ENCODE measurements at places on chromosomes 4 and X.

- DNase-seq: no peak
Measured at GRCh38 chrX:138492371-138492770, 219.1 kb downstream of the FGF13 start.

DNA sequence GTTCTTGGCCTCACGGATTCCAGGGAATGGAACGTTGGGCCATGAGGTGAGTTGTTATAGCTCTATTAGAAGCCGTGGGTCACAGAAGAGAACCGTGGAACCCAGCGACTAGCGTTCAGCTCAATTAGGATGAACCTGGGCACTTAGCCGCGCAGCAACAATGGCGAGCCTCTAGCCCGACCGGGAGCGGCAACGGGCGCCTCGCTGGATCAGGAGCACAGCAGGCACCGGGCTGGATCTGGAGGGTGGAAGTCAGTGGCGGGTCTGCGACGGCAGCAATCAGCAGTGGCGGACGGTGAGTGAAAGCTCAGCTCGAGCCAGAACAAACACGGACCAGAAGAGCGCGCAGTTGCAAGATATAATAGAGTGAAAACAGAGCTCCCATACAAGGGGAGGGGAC is 34.2 kb downstream of the AGA start:
- no peak for DNase-seq

DNA sequence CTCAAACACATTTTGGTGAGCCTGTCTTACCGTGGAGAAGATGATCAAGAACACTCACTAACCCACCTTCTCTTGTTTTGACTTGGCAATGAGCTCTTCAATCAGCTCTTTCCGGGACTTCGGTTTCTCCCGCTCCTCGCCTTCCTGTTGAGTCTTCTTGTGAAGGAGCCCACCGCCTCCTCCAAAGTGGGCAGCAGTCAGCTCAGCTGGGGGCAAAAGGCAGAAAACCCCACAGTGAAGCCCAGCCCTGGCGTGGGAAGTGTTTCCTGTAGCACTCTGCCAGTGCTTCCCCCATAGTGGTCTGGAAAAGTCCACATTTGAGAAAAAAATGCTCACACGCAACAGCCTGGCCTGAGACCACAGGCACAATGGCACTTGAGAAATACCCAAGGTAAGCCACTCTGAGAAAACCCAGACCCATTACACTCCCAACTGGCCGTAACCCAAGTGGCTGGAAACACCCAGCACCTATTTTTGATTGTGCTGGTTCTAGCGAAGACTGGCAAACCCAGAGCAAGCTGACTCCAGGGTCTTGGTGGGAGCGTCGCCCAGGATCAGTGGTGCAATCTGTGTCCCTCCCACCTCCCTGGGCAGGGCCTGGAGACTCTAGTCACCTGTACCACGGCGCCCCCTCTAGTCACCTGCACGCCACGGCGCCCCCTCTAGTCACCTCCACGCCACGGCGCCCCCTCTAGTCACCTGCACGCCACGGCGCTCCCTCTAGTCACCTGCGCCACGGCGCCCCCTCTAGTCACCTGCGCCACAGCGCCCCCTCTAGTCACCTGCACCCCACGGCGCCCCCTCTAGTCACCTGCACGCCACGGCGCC is 8.6 kb downstream of the NOP14 start:
- DNase-seq: no peak

DNA sequence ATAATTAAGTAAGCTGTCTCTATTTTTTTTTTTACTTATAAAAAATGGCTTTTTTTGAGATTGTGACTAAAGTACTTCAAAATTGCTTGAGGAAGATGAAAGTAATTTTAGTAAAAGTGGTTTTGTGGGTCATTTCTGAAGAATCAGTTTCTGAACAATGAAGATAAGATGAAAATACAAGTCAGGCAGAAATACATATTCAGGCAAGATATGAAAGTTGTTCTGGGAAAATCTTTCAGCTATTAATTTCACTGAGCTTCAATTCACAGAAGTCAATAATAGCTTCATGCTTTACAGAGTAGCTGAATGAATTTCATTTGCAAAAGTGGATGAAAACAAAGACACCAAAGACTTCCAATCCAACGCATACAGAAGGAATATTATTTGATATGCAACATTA is 305.2 kb upstream of the ARSJ start:
- DNase-seq: no peak

GRCh38 chrX:3124031-3124430 is 82.8 kb downstream of the ARSF start:
- DNase-seq: no peak

DNA sequence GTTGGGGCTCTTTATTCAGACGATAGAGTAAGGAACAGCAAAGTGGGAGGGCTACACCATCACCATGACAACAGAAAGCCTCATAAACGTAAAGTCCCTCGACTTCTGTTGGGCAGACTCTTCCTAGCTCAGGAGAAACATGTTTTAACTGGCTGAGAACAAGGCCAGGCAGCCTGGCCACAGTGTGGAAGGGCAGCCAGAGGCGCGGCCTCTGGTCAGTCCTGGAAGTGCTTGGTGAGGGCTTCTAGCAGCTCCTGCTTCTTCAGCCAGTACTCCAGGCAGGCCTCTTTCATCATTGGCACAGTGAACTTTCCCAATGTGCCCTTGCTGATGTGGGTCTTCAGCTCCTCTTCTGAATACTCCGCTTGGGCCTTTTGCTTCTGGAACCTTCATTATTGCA is 690.9 kb downstream of the PCDH19 start:
- DNase-seq: no peak

- no peak for DNase-seq
Measured at GRCh38 chr4:36281384-36282106, at the start of gene DTHD1. Gene DTHD1, plus strand, starts transcription at chr4:36281616. Its CDS starts 143 bp downstream, at chr4:36281759.

- DNase-seq: no peak
Measured at GRCh38 chr4:6914448-6914847, 4.8 kb downstream of the TBC1D14 start.

DNA sequence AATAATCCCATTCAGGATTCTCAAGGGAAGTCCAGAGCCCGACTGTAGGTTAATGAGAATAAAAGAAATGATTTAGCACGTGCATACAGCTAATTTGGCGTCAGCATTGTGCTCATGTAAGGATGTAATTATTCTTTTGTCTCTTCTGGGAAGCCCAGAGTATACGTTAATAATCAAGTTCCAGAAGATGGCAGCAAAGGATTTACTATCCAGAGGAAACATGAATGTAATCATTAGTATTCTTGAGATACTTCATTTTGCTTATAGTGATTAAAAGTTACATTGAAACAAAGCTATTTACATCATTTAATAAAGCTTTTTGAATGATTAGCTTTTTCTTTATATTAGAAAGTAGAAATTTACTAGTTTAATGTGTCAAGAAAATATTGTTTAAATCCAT is 27.1 kb upstream of the MAP9 start:
- DNase-seq: no peak

DNA sequence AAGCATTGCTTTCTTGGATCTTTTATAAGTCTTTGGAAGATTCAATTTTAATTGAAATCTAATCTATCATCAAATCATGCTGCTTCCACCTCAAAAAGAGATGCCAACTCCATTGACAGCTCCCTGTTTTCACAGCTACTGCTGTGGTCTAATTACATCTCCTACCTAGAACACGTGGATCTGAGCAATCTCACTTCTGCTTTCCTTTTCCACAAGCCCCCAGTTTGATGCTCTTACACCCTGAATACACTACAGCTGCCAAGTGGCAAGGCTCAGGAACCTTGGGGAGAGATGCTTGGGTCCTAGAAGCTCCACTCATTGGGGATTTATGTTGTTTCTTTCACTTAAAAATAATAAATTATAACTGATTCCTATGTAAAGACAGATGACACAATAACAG is 172.0 kb downstream of the CFAP299 start:
- DNase-seq: no peak

GRCh38 chrX:154734061-154734781 is 16.7 kb downstream of the GAB3 start:
- no peak for DNase-seq

GRCh38 chr4:107989162-107989536 is 540 bp upstream of the HADH start:
- DNase-seq: no peak

GRCh38 chr4:174210952-174211490 is 72.4 kb downstream of the FBXO8 start:
- no peak for DNase-seq

DNA sequence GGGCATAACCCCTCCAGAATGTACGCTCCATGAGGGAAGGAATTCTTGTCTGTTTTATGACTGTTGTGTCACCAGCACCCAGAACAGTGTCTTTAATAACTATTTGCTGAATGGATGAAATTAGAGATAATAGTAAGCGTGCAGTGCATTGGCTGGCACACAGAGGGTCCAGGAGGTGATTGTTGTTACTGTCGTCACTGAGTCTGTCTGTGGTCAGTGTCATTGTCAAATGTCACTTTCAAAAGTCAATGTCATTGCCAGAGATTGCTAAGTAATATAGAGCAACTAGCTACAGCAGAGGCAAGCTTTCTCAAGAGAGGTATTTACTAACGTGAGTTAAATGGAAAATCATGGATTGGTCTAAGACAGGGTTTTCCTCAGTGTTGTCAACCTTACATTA is 70.7 kb downstream of the ARHGEF38 start:
- no peak for DNase-seq

- no peak for DNase-seq
Measured at GRCh38 chr4:159547645-159548308, 444.9 kb downstream of the RAPGEF2 start.

DNA sequence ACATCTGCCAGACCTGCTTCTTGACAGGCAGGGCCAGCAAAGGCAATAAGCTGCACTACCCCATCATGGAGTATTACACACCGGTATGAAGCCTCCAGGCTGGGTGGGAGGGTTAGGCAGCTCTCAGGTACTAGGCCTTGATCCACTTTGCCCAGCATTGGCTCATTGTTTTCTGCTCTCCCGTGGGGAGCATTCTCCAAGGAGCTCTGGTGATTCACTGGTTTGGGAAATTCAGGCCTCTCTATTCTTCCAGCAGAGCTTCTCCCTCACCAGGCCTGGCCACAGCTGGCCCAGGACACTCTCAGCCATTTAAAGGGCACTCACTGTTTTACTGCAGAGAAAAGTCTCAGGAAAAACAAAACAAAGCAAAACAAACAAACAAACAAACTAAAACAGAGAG is 33.0 kb downstream of the DRP2 start:
- DNase-seq: no peak

- DNase-seq: no peak
Measured at GRCh38 chrX:50827996-50828395, 14.0 kb upstream of the SHROOM4 start.

DNA sequence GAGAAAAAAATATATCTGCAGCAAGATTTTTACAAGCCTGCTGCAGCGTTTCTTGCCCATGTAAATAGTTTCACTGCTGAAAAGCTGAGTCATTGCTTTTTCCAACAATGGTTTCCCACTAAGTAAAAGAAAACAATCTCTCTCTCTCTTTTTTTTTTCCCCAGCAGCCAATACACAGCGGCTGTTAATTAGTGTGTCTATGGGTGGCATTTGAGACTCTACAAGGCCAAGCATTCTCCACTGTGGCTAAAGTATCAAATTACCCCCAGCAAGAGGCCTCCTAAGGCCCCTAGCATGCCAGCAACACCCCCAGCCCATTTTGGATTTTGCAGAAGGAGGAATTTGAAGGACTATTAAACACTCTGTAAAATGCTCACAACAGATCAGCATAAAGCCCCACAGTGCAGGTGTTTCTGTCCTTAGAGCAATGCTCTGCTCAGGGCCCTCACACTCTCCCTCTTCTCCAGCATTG is 837.4 kb downstream of the TRIML1 start:
- DNase-seq: no peak

- no peak for DNase-seq
Measured at GRCh38 chrX:23745786-23746185, 2.7 kb upstream of the ACOT9 start.

DNA sequence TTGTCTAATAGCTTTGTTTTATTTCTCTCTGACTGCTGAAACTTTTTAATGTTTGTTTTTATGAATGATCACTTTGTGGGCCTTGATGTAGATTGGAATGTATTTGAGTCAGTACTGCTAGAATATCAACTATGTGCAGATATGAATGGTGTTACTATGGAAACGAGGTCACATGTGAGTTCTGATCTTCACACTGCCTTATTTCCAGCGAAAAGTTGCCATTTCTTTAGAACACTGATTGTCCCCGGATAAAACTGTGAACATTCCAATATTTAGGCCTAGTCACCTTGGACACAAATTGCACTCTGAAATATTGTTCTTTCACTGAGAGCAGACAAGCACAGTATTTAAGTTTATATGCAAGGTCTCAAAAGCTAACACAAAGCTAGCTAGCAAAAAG is 27.2 kb upstream of the MAGED1 start:
- no peak for DNase-seq

GRCh38 chr4:88592600-88593448 is 544 bp downstream of the HERC3 start:
- DNase-seq: no peak

GRCh38 chr4:60809486-60809800 is 390.7 kb upstream of the ADGRL3 start:
- no peak for DNase-seq

DNA sequence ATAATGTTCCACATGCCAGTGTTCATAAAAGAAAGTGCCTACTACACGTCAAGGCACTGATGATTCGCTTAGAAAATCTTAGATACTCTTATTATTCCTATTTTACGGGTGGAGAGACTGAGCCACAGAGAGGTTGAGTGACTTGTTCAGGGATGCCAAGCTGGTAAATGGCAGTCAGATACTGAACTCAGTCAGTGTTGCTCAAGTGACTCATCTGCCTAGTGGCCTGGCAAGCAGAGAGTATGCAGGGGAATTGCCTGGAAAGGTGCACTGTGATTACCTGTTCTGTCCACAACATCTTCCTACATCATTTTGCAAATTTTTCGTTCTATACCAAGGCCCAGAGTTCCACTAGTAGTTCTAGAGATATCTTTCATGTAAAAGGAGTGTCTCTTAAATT is 68.4 kb downstream of the RAPGEF2 start:
- DNase-seq: no peak

DNA sequence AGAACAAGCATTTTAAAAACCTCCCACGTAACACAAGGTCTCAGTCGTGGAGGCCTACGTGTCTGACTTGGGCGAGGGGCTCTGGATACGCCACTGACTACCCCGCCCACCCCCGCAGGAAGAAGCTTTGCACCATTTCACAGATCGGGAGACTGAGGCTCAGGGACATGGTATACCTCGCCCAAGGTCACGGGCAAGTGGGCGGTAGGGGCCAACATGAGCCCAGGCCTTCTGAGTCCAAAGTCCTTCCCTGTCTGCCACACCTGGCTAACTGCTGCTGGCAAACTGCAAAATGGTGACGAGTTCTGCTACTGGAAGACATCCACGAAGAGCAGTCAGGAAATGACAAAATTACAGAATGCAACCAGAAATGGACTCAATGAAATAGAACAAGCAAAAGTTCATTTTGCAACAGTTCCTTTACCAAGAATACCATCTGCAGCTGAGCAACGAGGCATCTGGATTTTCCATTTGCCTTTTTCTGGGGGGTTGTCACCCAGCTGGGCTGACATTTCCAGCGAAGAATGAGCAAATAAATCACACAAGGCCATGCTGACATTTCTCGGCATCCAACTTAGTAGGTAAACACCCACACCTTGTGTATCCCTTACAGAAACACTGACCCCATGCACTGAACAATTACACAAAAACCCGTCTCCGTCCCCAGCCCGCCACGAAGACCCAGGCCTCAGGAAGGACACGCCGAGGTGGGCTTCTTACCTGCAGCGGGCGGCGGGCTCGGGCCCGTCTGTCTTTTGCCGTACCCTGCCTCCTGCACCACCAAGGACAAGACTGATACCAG is 70.2 kb upstream of the AFAP1 start:
- DNase-seq: no peak

- no peak for DNase-seq
Measured at GRCh38 chrX:110153244-110153643, 150.3 kb downstream of the TMEM164 start.

Data from NCI-H2171 (cell line).